ENCODE measurements at places on chromosomes 13 and 19.

DNA sequence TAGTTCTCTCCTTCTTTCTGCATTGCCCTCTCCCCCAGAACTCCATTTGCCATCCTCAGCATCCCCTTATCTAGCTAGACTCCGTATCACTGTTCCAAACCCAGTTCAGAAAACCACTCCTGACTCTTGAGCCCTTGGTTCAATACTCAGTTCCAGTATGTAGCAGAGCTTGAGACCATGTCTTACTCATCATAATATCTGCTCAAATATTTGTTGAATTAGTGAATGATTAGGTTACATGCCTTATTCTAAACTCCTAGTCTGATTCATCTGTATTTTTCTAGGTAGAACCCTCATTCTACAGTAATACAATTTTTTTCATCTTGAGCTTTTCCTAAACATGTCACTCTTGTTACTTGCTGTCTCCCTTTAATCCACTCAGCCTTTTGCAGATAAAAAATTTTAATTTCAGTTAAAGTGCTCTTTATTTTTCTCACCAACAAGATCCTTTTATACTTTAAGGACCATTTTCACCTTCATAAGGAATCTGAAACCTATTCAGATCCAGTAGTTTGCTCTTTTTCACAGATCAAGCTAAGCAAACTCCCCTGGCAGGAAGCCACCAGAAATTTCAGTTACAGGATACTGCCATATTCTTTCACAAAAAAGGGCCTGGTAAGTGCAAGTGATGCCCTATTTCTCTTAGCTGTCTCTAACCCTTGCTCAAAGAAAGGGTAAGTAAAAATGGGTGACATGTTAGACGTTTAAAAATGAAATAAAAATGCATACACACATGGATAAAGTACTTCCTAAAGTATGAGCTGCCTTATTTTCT lies 23.1 kb upstream of the INTS6 start:
- DNase-seq: no peak

GRCh38 chr13:20494656-20495055 lies 31.0 kb downstream of the CRYL1 start:
- peak; percentile 69 for DNase-seq

DNA sequence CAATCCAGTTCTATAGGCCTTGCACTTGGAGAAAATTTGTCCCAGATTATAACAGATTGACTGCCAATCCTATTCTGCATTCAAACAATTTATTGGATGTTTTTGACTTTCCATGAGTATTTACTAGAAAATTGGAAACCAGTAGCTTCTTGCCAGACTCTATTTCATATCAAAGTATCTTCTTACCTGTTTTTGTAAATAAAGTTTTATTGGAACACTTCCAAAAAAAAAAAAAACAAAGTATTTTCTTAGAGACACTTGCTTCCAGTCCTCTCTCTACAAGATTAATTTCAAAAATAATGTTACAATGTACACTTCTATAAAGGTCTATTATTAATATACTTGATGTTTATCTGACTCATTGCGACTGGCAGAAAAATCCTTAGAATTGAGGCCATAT lies 209.2 kb upstream of the PCDH9 start:
- no peak for DNase-seq

GRCh38 chr19:1672038-1672768 lies 19.8 kb upstream of the TCF3 start:
- DNase-seq: peak; percentile 42

DNA sequence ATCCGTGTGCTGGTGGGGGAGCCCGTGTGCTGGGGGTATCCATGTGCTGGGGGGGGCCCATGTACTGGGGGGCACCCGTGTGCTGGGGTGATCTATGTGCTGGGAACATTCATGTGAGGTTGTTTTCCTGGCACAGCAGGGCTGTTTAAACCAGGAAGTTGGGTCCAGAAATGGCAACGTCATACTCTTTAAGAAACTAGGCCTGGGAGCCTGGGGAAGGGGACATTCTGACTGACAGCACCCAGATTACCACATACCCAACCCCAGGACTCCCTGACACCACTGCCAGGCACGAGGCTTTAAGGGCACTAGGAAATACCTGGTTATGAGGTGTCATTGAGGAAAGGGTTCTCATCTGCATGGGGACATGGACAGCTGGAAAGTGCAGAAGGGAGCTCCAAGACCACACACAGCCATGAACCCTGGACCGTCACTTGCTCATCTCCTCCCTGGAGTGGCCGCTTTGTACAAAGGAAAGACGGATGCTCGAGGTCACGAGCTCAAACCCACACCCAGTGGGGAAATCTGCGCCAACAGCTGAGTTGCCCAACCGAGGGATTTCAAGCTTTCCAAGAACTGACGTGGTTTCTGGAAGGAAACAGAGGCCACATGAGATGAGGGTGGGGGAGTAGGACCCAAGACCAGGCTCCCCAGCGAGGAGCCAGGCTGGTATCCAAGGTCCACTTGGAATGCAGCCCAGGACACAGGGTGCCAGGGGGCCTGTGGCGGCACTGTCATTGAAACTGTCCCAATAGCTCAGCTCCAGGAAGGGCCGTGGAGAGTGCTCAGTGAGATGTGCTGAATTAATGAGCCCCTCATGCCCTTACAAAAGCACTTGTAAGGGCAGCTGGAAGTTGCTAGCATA lies 40.9 kb downstream of the RAB20 start:
- no peak for DNase-seq

DNA sequence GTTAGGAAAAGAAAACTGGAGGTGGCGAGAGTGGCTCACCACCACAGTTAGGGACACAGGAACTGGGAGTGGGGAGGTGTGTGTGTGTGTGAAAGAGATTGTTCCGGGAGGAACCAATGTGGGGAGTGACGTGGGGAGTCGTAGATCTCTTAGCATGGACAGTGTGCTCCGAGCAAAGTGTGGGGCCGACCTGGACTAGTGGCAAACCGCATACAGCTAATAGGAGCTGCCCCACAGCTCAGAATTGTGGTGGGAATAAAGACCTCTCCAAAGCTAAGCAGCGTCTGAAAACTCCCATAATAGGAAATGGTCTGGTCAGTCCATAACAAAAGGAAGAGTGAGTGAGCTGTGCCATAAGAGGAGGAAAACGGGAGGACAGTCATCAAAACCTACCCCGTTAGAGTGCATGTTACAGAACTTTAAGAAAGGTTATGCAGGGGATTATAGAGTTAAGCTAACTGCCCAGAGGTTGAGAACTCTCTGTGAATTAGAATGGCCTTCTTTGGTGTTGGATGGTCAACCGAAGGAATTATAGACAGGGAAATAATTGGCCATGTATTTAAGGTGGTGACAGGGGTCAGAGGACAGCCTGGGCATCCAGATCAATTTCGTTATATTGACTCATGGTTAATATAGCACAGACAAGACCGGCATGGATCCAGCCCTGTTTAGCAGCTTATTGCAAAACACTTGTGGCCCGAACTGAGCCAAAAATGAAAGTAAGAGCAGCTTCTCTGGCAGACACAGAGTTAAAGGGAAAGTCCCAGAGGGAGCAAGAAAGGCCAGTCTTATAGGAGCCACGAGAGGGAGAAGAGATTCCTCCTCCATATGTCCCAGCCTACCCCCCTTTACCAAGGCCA lies 8.9 kb upstream of the SLC15A1 start:
- peak; percentile 76 for DNase-seq

DNA sequence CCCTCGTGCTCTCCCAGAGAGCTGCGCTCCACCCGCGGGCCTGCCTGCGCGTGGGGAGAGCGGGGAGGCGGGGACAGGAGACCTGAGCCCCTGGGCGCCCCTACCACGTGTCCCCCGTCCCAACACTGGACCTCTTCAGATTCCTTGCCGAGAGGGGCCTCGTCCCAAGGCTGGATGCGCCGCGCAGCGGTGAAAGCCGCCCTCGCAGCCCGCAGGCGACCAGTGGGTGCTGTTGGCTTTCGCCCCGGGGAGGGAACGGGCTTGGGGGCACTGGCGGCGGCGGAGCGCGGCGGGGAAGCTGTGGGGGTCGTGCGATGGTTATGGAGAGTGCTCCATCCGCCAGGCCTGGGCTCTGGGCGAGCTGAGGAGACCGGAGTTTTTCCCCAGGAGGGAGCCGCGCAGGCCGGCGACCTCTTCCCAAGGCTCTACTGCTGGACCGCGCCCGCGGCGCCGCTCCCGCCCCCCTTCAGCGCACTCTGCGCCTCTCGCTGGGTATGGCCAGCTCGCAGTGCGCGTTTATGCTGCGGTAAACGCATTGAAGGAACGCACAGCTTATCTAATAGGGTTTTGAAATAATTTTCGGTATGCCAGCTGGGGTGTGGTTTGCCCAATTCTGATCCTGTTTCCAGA lies 17.2 kb upstream of the RNF17 start:
- peak; percentile 19 for DNase-seq

Measured in epithelial cell of esophagus (primary cell).